ENCODE measurements at places on chromosomes 2 and 18. TPM values are rescaled to one million over a fixed set of nuclear protein-coding genes. Genes with fewer than 3 reads are reported as not detected.

Gene GRB14
- total RNA-seq: 2.7 TPM

Gene PLEK
- 4.0 TPM for total RNA-seq

Gene COL6A3
- total RNA-seq: 94.4 TPM

Gene SLC30A3
- 6.6 TPM for total RNA-seq

Gene STEAP3
- 7.7 TPM for total RNA-seq

Gene CDH2
- total RNA-seq: 411 TPM

Gene LIPG
- total RNA-seq: not detected

Gene PIEZO2
- not detected for total RNA-seq

Gene CPS1
- total RNA-seq: 3.1 TPM

Gene CYS1
- 2.5 TPM for total RNA-seq

Gene POTEJ
- total RNA-seq: not detected

Gene AKAIN1
- not detected for total RNA-seq

Gene UGT1A5
- not detected for total RNA-seq

Gene INHBB
- total RNA-seq: 3.8 TPM

Gene SPR
- total RNA-seq: 33.1 TPM

Gene CRACDL
- 2.0 TPM for total RNA-seq

Data from heart left ventricle (tissue), 16 donors.